ENCODE measurements at places on chromosomes 5 and 9. TPM values are rescaled to one million over a fixed set of nuclear protein-coding genes. Genes with fewer than 3 reads are reported as not detected.

PURA gene
- 5.7 TPM for total RNA-seq

OBP2B gene
- total RNA-seq = not detected

SHOC1 gene
- not detected for total RNA-seq

EIF4E1B gene
- not detected for total RNA-seq

PTGES gene
- 205 TPM for total RNA-seq

PCDHAC1 gene
- 3.0 TPM for total RNA-seq

SLC12A2 gene
- 12.7 TPM for total RNA-seq

LECT2 gene
- not detected for total RNA-seq
